ELR (cell line): ENCODE measurements at places on chromosomes 13 and 19.
A peak's percentile ranks its signal among the peaks of the same experiment; 100 is the strongest.

- no peak for DNase-seq
Observed at GRCh38 chr19:32869966-32870573, 503 bp upstream of the SLC7A9 start.

- peak; percentile 2 for DNase-seq
Observed at GRCh38 chr19:31285744-31286143, 63.5 kb downstream of the TSHZ3 start.

- DNase-seq = no peak
Observed at GRCh38 chr19:56097306-56097705, 23.8 kb downstream of the ZNF787 start.

DNA sequence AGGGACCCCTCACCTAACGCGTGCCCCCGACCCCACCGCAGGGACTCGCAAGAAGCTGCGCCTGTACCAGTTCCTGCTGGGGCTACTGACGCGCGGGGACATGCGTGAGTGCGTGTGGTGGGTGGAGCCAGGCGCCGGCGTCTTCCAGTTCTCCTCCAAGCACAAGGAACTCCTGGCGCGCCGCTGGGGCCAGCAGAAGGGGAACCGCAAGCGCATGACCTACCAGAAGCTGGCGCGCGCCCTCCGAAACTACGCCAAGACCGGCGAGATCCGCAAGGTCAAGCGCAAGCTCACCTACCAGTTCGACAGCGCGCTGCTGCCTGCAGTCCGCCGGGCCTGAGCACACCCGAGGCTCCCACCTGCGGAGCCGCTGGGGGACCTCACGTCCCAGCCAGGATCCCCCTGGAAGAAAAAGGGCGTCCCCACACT lies 4.7 kb upstream of the MYBPC2 start:
- peak; percentile 34 for DNase-seq

- DNase-seq = no peak
Observed at GRCh38 chr19:28602675-28603298, 610.2 kb downstream of the UQCRFS1 start.

DNA sequence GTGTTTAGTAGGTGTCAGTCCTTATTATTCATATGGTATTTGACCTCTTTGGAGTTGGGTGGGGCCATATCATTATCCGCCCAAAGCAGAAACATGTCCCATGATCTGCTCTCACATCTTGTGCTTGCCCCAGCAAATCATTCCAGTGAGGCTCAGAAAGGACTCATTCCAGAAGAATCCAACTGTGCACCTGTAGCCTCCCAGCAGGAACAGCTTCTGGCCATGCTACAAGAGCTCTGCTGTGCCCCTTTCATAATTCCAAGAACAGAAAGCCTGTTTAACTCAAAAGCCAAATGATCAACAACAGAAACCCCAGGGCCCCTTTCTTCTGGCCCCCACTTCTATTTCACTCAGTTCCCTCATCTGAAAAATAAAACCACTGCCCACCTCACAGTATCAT lies 673.1 kb downstream of the DIAPH3 start:
- DNase-seq = no peak

- DNase-seq = peak; percentile 4
Observed at GRCh38 chr13:77465603-77466195, 69.8 kb upstream of the SCEL start.

GRCh38 chr13:111304041-111304544 lies 16.3 kb upstream of the TEX29 start:
- no peak for DNase-seq

- no peak for DNase-seq
Observed at GRCh38 chr13:106568299-106569003, 514 bp upstream of the ARGLU1 start.
